ENCODE measurements at places on chromosomes 1 and 21.

DNA sequence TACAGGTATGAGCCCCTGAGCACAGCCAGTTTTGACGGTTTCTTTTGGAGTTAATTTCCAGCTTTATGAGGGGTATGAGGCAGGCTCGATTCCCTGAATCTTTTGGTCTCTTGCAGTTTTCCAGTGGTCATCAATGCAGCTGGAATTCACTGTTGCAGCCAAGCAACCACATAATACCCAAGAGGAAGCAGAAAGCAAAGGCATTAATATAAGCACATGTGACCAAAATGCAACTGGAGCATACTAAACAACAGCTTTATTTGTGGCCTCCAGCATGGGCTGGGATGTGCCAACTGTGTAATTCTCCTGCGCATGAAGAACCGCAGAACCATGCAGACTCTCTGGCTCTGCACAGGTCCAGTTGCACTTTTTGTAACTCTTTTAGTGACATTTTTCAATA is 33.0 kb downstream of the DSCAM start:
- DNase-seq = no peak

GRCh38 chr1:29117381-29117780 is 6.3 kb downstream of the TMEM200B start:
- no peak for DNase-seq

DNA sequence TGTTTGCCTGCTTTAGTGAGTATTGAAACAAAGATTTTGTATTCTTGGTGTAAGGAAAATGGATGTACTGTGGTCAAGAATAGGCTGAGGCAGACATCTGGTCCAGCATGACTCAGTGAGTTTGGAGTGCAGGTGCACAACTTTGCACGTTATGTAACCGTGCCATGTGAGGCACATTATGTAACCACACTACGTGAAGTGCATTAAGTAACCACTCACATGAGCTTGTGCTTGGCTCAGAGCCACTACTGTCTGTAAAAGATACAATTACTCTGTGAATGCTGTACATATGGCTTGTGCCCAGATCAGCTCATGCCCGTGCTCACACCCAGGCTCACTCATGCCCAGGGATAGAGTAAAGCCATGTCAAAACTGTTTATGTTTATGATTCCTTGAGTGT is 216.8 kb downstream of the CTH start:
- no peak for DNase-seq

- DNase-seq = no peak
Measured at GRCh38 chr1:218431476-218431875, 86.3 kb downstream of the TGFB2 start.

- DNase-seq = no peak
Measured at GRCh38 chr1:209057901-209058300, 525.6 kb upstream of the CAMK1G start.

DNA sequence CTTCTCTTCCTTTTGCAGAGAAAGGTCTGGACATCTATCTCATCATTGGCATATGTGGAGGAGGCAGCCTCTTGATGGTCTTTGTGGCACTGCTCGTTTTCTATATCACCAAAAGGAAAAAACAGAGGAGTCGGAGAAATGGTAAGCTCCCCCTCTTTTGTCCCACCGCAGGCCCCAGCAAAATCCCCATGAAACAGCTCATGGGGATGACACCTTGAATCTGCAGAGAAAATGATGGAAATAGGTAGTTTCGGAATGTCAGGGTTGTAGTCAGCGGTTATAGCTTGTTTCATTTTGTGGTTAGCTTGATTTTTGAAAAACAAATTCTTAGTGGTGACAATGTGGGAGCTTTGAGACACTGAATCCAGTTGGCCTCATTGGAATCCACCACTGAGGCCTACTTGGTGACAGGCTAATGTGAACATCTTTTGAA is 10.3 kb downstream of the CD2 start:
- DNase-seq = no peak

GRCh38 chr1:31432592-31433395 is 19.8 kb downstream of the SERINC2 start:
- no peak for DNase-seq

DNA sequence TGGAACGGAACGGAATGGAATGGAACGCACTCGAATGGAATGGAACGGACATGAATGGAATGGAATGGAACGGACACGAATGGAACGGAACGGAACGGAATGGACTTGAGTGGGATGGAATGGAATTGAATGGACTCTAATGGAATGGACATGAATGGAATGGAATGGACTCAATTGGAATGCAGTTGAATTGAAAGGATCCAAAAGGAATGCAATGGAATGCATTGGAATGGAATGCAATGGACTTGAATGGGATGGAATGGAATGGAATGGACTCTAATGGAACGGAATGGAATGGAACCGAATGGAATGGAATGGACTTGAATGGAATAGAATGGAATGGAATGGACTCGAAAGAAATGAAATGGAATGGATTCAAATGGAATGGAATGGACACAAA is 102.4 kb upstream of the OR4F16 start:
- DNase-seq = no peak

DNA sequence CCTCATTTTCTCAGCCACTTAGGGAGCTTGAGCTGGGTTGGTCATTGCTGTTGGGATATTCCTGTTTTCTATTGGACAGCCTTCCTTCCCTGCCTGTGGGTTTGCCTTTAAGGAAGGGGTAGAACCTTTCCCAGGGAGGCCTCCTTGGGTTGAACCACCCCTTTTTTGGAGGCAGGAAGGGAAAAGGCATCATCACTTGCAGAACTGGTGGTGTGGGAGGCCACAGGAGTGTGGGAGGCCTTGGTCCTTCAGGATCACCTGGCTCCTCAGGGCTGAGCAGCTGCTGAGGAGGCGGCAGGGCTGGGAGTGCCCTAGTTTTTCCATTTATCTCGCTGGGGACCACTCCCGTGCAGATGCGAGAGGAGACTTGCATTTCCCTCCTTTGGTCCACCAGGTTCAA is 667 bp upstream of the CYB561D1 start:
- DNase-seq = no peak

GRCh38 chr1:59673573-59674450 is 140.9 kb upstream of the HOOK1 start:
- DNase-seq = no peak

GRCh38 chr1:161226320-161226711 is 456 bp downstream of the TOMM40L start:
- no peak for DNase-seq

Data from brain pericyte (primary cell).